T47D (cell line): ENCODE measurements at places on chromosomes 7 and 10.

DNA sequence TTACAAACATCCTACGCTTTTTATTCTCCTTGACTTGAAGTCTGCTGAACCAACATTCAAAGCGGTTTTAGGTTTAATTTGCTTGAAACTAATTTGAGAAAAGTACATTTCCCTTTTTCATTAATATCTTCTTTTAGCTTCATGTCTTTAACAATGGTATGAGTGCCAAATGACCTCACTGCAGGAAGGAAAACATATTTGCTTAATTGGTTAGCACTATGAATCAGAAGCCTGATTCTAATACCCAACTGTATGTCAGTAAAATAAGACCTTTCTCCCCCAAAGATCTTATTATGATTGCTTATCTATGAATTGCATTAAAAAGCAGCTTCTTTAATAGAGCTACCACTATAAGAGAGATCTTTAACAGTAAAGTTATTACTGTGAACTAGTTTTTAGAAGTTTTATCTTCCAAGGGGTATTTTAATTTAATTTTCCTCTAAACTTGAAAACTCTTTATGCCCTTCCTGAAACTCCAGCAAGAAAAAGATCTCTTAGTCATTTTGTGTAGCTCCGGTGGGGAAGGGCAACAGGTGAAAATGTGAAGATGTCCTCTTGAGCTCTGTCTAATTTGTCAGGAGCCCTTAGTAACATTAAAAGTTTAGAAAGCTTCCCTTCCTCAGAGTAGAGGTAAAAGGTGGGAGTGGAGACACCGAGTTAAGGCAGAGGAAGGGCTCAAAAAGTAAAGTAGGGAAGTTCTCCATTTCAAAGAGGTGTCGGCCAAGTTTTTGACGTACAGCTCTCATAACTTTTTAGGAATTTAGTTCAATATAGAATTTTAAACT is 6.1 kb downstream of the COL1A2 start:
- no peak for DNase-seq

- DNase-seq: no peak
Measured at GRCh38 chr10:10126218-10126617, 891.5 kb upstream of the CELF2 start.

GRCh38 chr10:50388181-50388580 is 136.9 kb upstream of the ASAH2 start:
- DNase-seq: no peak

GRCh38 chr10:88828310-88828709 is 23.3 kb downstream of the ANKRD22 start:
- DNase-seq: no peak

GRCh38 chr7:131067220-131067619 is 260.5 kb upstream of the MKLN1 start:
- no peak for DNase-seq

DNA sequence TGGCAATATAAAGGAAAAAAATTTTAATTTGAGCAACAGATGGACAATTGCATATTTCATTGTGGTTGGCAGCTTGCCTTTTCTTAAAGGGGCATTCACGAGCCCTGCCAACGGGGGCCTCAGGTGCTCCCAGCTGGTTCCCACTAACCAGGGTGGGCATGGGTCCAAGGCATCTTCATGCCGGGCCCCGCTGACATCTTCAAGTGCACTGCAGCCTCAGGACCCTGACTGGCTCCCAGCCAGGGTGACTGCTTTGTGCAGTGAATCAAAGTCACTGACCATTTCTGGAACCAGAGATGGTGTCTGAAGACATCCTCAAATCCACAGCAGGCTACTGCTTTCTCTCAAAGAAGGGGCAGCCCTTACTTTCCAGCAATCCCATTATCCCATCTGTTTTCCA is 275.2 kb upstream of the MGMT start:
- no peak for DNase-seq

DNA sequence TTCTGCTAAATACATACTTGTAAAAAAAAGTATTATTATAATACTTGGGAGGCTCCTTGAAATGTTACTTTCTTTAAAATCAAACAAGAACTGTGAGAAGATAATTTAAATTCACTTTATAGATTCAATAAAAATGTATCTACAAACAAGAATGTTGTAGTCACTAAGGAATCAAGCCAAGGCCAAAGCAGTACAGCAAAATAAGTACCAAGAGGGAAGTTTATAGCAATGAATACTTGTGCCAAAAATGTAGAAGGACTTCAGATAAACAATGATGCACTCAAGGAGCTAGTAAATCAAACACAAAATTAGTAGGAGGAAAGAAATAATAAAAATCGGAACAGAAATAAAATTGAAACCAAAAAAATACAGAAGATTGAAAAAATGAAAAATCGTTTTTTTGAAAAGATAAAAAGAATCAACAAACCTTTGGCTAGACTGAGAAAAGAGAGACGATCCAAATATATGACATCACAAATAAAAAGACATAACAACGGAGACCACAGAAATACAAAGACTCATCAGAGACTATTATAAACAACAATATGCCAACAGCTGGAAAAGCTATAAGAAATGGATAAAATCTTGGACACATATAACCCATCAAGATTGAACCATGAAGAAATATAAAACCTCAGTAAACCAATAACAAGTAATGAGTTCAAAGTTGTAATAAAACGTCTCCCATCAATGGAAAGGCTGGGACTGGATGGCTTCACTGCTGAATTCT is 286.0 kb upstream of the TMEM229A start:
- no peak for DNase-seq

GRCh38 chr7:234051-234707 is 41.8 kb downstream of the FAM20C start:
- peak; percentile 60 for DNase-seq

DNA sequence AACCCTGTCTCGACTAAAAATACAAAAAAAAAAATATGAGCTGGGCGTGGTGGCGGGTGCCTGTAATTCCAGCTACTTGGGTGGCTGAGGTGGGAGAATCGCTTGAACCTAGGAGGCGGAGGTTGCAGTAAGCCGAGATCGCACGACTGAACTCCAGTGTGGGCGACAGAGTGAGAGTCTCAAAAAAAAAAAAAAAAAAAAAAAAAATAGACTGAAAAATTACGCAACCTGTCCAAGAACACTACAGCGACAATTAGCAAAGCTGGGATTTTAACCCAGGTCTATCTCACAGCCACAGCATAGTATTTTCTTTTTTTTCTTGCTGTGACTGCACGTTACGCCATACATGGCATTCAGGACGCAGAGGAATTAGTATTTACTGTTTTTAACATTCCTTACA is 1.1 kb upstream of the RABGEF1 start:
- DNase-seq: no peak

- no peak for DNase-seq
Measured at GRCh38 chr7:114957444-114957843, 35.5 kb downstream of the MDFIC start.

GRCh38 chr7:110888641-110889040 is 202.3 kb upstream of the LRRN3 start:
- no peak for DNase-seq

GRCh38 chr10:127736915-127737562 is at the start of gene FOXI2:
TSS of gene FOXI2 (plus strand) at chr10:127737185. CDS start at chr10:127737274, 89 bp downstream.
- DNase-seq: no peak

GRCh38 chr10:4254101-4254994 is 469.3 kb upstream of the KLF6 start:
- DNase-seq: no peak

GRCh38 chr7:96055717-96056116 is 266.2 kb downstream of the SLC25A13 start:
- no peak for DNase-seq

GRCh38 chr7:75916259-75916658 is 1.3 kb downstream of the POR start:
- no peak for DNase-seq

DNA sequence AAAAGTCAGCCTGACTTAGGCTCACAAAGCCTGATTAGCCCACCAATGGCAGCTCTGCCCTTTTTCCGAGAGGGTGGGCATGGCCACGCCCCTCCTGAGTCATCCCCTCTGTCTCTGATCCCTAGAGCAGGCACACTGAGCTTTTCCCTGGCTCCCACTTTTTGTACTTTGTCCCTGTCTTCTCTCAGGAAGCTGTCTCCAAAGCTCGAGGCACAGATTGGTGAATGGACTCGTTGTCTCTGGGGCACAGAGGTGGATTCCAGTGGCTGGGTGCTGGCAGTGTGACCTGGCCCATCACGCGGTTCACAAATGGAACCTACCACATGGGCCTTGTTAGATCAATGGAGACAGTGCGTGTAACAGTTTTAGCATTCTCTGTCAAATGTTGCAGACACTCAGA is 313.5 kb downstream of the WDR37 start:
- no peak for DNase-seq
